ENCODE measurements at places on chromosomes 16 and 17.

DNA sequence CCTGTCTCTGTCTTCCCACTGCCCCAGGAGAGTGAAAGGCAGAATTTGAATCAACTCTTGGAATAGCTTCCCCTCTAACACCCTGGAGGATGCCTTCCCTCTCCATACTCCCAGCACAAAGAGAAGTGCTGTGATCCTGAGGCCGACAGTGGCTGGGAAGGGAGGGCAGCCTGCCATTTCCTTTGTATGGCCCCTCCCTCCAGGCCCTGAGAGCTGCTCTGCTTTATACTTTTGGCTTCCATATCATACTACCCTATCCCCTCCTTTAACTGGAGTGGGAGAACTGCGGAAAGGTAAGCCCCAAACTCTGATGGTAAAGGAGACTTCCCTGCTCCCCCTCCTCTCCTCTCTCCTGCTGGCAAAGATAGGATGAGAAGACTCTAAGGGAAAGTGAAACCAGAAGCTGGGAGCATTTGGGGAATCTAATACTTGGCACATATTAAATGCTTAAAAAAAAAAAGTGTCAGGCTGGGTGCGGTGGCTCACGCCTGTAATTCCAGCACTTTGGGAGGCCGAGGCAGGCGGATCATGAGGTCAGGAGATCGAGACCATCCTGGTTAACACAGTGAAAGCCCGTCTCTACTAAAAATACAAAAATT, 4.1 kb upstream of the MED24 start:
- no peak for DNase-seq

- DNase-seq: no peak
Observed at GRCh38 chr16:64225036-64225435, 896.8 kb downstream of the CDH11 start.

DNA sequence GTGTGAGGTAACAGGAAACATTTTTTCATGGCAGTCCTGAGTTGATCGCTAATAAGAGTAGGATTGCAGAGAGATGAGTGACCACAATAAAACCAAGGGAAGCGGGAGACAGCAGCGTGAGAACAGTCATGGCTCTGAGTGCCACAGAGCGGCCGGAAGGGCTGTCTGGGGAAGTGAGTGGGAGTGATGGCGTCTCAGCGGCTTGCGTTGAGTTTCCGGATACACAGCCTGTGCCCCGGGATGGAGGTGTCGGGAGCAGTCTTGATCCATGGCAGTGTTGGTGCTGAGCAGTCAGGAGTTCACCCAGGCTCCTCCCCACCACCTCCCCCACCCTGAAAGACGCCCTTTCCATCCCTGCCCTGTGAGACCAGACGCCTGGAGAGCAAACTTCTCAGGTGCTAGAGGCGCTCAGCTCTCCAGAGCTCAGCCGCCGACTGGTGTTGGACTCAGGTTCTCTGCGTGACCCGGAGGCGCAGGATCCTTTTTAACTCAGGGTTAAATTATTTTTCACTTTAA, 59.8 kb downstream of the BANP start:
- DNase-seq: no peak

DNA sequence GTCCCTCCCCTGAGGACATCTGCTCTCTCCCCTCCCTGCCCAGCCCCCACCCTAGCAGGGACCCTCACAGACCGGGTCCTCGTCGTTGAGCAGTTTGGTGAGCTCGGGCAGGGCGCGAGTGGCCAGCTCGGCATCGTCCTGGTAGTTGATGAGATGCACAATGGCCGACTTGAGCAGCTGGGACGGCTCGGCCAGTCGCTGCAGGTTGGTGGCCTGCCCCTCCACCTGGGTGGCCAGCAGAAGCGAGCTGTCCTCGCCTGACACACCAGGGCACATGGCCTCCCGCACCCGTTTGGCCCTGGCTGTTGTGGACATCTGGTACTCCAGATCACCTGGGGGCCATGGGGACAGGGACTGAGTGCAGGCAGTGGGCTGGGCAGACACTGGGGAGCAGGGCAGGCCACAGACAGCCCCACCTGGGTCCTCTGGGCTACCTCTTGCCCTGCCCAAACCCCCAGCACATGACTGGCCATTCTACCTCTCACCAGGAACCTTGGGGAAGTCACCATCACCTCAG, 17.1 kb downstream of the JUP start:
- no peak for DNase-seq

GRCh38 chr16:66293932-66294331, 72.6 kb upstream of the CDH5 start:
- DNase-seq: no peak
